ENCODE measurements at places on chromosomes 3 and 15.
A peak's percentile ranks its signal among the peaks of the same experiment; 100 is the strongest.

DNA sequence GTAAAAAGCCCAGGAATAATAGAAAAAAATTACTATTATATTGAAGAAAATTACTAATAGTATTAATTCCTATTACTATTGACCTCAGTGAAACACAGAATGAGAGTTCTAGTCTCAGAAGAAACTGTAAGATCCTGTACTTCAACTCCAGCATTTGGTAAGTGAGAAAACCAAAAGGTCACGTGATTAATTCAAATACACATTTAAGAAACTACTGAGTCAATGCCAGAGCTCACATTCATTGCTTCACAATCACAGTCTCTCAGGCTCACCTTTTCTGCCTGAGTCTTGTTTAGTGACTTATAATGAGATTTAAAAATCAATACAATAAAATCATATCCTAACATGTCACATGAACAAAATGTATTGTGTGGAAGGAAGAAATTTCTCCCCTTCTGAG, 556.1 kb downstream of the FGF12 start:
- DNase-seq: no peak

- no peak for DNase-seq
Observed at GRCh38 chr3:170689296-170689829, 103.5 kb upstream of the SLC7A14 start.

DNA sequence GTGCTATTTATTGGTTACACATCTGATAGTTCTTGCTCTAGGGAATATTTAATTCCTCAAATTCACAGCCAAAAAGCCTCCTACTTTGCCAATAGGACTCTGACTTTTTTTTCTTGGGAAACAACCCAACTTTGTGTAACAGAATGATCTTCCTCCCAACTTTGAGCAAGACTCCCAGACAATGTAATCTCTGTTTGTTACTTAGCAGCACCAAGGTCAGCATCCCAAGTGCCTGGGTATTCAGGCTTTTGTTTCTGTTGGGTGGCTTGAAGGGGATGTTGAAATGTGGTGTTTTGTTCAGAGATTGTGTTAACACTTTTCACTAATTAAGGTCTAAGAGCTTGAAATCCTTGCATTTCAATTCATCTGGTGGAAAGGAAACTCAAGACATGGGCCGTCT, 115.8 kb downstream of the ADAMTS9 start:
- DNase-seq: no peak

- no peak for DNase-seq
Observed at GRCh38 chr3:20324664-20325478, 138.9 kb upstream of the SGO1 start.

- no peak for DNase-seq
Observed at GRCh38 chr3:150443331-150443741, 35.2 kb downstream of the TSC22D2 start.

DNA sequence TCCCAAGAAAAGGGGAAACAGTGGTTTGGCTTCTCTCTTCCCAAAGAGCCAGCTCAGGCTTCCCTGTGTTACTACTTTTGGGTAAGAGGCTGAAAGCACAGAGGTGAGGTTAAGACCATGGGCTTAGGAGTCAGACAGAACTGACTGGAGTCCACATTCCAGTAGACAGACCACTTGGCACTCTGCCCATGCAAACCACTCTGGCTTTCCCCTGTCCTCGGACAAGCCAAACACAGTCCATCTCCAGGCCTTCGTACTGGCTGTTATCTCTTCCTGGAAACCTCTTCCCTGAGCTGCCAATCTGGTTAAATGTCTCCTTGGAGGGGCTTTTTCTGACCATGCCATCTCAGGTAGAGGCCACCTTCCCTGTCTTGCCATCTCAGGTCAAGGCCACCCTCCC, 53.1 kb upstream of the FAM3D start:
- no peak for DNase-seq

- no peak for DNase-seq
Observed at GRCh38 chr3:52555056-52555455, 18.7 kb downstream of the UQCC5 start.

DNA sequence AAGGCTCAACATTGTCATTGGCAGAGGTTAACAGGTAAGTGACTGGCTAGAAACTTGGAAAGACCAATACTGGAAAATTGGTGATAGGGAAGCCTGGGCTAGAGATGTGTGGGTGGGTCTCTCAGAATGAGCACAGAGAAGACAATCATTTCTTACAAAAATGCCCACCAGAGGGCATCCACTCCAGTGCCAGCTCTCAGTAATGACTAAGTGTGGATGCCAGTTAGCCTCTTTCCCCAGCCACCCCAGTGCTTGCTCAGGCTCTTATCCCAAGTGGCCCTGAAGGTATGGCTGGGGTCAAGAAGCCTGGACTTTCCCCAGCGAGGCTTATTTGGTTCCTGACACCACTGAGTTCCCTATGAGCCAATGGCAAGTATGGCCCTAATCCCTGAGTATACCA, 115.9 kb upstream of the ST8SIA2 start:
- DNase-seq: no peak

GRCh38 chr3:185416513-185416912, 53.6 kb downstream of the MAP3K13 start:
- no peak for DNase-seq

- DNase-seq: no peak
Observed at GRCh38 chr3:37984596-37984995, 6.0 kb upstream of the VILL start.

DNA sequence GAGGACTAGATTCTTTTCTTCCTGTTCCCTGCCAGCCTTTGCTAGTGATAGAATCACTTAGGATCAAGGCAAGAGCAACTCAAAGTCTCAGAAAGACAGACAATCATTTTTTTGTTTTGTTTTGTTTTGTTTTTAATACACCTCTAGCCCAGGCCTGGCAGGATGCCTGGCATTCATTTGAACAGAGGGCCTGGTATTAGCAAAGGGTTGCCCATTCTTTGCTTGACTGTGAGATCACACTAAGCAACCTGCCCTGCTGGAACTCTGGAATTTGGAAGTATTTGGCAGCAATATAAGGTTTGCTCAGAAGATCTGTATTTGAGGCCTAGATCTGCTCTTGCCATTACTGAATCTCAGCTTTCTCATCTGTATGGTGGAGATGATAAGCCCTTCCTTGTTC, 21.8 kb upstream of the ATP13A5 start:
- DNase-seq: no peak

- no peak for DNase-seq
Observed at GRCh38 chr3:177607589-177607988, 410.3 kb upstream of the TBL1XR1 start.

GRCh38 chr3:131221731-131222130, 159.8 kb upstream of the NUDT16 start:
- no peak for DNase-seq

DNA sequence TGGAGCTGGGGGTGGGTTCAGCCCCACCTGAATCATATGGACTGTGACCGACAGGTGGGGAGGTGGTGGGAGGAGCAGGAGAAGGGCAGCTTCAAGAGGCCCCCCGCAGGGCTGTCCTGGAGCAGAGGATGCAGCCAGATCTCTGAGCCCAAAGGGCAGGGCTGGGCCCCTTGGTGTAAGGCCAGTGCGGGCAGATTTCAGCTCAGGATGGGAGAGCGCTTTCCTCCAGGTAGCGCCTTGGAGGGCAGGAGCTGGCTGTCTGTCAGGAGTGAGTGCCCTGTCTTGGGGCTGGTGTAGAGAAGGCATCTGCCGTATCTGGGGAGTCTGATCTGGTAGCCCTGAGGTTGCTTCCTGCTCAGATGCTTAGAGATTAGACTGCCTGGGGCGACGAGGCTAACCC, 7.3 kb downstream of the TMEM43 start:
- DNase-seq: no peak

DNA sequence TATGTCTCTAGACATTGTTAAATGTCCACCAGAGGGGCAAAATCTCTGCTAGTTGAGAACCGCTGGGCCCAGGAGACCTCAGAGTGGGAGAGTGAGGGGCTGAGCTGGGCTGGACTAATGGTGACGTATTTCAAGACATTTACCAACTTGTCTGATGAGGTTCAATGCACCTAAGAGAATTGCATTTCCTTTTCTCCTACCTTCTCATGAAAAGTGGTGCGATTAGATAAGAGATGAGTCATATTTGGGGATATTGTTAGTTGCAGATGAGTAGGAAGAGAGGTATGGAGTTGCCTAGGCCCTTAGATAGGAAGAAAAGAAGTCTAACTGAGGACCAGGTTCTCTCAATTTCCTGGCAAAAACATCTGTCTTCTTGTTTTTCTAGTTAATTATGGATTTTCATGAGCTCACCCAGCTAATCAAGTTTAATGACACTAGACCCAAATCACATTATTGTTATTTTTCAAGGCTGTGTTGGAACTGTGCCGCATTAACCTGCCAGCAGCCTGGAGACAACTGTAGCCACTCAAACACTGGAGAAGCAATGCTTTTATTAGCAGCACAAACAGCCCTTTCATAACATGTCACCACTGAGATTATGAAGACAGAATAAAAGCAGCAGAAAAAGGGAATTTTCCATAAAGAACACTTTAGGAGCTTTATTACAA, 144.2 kb downstream of the PDCD6IP start:
- no peak for DNase-seq

GRCh38 chr3:55402886-55403609, 84.1 kb downstream of the WNT5A start:
- no peak for DNase-seq

DNA sequence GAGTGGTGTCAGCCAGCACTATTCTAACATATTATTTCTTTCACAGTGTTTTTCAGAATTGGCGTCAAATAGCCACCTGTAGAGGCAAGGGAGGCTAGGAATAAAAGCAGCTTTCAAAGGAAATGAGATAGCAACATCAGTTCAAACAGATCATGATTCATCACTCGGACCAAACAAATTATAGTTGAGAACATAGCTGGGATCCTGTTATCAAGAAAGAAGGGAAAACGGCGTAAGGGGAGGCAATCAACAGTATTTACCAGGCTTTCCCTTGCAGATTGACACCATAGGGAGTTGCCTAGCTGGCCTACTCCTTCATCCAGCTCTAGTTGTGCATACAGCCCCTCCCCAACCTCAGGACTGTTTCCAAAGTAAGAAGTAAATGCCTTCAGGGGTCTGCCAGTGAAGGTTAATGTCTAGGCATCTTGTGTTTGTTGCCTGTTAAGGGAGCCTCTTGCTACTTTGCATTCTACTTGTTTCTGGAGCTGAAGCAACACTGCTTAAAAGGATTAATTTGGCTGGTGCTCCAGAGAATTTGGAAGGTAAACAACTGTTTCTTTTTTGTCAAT, 286.5 kb downstream of the NSUN3 start:
- no peak for DNase-seq

DNA sequence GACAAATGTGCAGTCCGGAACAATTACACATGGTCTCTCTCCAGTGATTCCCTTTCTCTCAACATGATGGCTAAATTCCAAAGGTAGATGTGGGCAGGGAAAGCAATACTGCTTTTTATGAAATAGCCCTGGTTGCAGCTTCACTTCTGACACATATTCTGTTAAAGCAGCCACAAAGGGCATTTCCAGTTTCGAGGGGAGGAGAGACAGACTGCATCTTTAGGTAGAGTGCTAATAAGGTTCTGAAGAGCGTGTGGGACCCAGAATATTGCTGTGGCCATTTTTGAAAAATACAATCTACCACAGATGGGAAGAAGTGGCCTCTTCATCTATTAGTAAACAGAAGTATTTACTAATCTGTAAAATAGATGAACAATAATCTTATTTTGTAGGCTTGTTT, 139.3 kb upstream of the PEX5L start:
- DNase-seq: no peak

- no peak for DNase-seq
Observed at GRCh38 chr3:128553560-128553959, 60.6 kb upstream of the GATA2 start.

DNA sequence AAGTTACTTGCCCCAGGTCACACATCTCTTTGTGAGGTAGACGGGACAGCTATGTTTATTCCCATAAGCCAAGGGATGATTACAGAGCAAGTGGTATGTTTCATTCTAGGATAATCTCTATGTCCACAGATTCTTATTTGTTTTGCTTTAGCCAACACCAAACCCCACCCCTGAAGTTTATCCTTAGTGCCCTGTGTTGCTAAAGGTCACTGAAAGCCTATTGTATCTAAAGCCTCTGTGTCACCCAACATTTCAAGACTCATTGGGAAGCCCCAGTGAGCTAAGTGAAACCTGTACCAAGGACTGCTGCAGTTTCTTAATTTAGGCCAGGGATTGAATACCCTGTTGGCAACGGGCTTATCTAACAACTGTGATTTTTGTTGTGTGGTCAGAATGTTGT, 135.6 kb downstream of the ADAMTS9 start:
- DNase-seq: no peak

- no peak for DNase-seq
Observed at GRCh38 chr3:15315003-15315402, 17.4 kb downstream of the SH3BP5 start.

- DNase-seq: no peak
Observed at GRCh38 chr3:155496206-155496605, 202.7 kb upstream of the STRIT1 start.

GRCh38 chr15:90059208-90059985, 42.9 kb downstream of the IDH2 start:
- DNase-seq: peak; percentile 34

DNA sequence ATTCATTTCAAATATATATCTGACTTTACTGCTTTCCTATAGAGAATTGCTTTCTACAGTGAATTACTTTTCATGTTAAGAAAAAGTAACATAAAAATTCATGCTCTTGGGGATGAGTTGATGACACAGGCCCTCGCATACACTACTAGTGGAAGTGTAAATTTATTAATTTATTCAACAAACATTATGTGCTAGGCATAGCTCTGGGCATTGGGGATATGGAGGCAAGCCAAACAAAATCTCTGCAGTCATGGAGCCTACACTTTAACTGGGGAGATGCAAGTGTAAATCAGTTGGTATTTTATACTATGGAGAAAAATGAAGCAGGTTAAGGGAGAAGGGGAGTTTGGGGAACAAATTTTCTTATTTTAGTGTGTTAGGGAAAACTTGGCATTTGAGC, 340.7 kb downstream of the RAP2B start:
- no peak for DNase-seq

- DNase-seq: no peak
Observed at GRCh38 chr3:37591116-37591781, 270.4 kb upstream of the CTDSPL start.

- DNase-seq: no peak
Observed at GRCh38 chr3:52530918-52531826, 2.5 kb downstream of the NT5DC2 start.

DNA sequence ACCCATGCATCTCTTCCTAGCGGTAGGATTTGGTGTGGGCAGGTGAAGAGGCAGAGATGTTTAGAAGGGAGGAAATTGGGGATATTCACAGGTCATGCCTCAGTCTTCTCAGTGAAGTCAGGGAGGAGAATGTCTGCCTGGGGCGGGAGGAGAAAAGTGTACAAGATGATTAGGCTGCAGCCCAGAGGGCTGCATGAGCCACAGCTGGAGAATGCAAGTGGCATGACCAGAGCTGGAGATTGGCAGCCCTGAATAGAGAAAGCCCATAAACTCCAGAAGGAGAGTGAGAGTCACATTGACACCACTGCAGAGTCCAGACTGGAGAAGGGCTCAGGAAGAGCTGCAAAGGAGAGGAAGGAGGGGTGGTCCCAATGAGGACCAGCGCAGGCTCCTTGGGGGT, 22.6 kb downstream of the PDHB start:
- no peak for DNase-seq

GRCh38 chr15:55816017-55816416, 73.1 kb upstream of the PRTG start:
- DNase-seq: no peak
